Effector CD4-positive, alpha-beta T cell (primary cell): ENCODE measurements at places on chromosomes 2 and 18.

DNA sequence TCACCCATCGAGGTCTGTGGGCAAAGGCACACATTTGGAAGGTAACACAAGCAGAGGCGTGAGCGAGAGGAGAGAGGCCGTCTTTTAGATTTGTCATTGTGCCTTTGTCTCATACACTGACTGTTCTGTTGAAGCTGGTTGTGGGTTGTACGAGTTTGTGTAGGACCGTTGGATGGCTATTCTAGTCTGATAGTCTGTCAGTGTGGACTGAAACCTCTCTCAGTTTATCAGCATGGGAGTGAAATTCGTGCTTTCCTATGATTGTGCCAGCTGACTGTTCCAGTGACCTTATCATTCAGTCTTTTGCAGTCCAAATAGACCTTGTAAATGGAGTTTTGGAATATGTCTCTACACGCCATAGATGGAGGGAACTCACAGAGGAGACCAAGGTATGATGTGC lies 143.5 kb downstream of the LDLRAD4 start:
- no peak for DNase-seq

DNA sequence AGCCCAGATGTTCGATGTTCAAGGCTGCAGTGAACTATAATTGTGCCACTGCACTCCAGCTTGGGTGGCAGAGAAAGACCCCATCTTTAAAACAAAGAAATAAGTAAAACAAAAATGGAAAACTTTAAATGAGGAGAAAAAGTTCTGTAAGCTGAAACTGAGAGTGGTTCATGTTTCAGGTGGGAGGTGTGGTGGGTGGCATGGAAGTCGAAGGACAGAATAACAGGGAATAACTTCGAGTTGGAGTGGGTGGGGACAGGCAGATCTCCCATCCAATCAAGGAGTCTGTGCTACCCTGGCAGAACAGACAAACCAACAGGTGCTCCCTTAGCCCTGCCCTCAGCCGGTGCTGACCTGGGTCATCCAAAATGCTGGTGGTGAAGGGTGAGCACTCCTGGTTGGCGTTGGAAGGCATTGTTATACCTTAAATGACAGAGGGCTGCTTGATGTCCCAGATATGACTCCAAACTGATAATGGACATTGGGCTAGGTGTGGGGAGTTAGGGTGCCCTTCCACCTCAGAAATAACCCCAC lies 328.4 kb downstream of the DYSF start:
- no peak for DNase-seq

- no peak for DNase-seq
These were observed 2.9 kb upstream of the ME2 start for GRCh38 chr18:50875966-50876536.

- DNase-seq = no peak
These were observed 298.4 kb downstream of the FSIP2 start for GRCh38 chr2:186036862-186037449.

DNA sequence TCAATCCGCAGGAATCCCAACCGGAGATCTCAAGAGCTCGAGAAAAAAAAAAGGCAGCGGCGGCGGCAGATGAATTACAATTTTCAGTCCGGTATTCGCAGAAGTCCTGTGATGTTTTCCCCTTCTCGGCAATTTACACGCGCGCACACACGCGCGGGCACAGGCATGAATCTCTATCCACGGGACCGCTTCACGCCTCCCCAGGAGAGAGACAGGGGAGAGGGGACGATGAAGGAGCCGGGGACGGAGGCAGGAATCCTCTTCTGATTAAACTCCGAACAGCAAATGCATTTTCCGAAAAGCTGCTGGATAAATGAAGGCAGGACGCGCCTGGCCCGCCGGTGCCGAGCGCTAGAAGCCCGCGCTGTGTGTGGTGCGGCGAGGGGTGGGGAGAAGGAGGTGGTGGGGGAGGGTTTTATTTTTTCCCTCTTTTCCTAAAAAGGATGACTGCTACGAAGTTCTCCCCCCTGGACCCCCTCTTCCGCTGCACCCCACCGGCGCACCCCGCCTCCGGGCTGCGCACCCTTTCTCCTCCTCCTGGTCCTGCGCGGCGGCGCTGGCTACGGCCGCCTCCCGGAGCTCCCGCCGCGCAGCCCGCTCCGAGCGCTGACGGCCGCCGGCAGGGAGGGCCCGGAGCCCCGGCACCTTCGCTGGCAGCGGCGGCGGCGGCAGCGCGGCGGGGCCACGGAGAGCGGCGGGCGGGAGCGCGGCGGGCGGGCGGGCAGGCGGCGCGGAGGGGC lies at the start of gene BCL2:
Gene BCL2 (minus strand): TSS at position 387 of the 740 bp plus-strand sequence.
- DNase-seq = no peak

DNA sequence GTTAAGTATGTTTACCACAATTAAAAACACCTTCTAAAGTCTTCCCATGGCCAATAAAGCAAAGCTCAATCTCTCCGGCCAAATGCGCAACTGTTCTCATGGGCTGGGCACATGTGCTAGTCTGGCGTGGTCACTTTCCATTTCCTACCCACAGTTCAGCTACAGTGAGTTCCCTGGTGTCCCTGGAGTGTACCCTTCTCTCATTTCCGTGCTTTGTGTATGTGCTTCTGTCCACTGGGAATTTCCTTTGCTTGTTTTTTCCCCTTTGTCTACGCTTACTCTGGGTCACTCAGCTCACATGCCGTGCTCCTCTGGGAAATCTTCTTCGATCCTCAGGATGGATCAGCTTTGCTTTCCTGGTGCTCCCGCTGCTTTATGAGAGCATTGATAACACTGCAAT lies 69.6 kb upstream of the GYPC start:
- no peak for DNase-seq

DNA sequence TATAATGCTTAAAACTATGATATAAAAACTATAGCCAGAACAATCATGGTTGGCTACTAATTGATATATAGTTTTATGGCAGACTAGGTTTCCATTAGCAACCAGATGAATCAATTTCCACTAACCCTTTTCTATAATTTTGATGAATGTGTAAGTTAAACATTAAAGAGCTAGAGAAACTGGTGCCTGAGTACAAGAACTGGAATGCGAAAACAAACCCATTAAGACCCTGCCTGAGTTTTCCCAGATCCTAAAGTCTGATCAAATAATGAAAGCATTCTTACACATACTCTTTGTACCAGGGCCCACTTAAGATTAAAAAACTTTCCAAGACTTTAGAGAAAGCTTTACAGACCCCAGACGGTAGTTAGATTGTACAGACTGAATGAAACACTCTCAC lies 21.3 kb downstream of the MRPL19 start:
- DNase-seq = no peak

GRCh38 chr2:189287982-189288521 lies 108.5 kb upstream of the COL5A2 start:
- no peak for DNase-seq

DNA sequence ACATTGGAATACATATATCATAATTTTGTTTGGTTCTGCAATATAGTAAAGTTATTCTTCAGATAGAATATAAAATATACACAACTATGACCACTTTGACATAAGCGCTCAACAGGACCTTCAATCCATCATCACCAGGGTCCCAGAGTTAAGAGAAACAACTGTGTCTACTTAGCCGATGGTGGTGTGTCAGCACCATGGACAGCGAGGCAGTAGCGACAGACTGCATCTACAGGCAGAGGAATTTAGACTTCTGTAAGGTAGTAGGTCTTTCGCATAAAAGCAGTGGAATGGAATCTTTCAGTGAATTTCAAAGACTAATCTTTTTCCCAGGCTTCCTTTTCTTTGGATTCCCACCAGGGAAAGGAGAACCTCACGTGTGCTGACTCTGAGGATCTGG lies 20.5 kb upstream of the LRPPRC start:
- DNase-seq = no peak

GRCh38 chr18:27627927-27628326 lies 442.8 kb upstream of the CHST9 start:
- DNase-seq = no peak

GRCh38 chr2:43238176-43238575 lies 11.8 kb upstream of the ZFP36L2 start:
- DNase-seq = no peak

DNA sequence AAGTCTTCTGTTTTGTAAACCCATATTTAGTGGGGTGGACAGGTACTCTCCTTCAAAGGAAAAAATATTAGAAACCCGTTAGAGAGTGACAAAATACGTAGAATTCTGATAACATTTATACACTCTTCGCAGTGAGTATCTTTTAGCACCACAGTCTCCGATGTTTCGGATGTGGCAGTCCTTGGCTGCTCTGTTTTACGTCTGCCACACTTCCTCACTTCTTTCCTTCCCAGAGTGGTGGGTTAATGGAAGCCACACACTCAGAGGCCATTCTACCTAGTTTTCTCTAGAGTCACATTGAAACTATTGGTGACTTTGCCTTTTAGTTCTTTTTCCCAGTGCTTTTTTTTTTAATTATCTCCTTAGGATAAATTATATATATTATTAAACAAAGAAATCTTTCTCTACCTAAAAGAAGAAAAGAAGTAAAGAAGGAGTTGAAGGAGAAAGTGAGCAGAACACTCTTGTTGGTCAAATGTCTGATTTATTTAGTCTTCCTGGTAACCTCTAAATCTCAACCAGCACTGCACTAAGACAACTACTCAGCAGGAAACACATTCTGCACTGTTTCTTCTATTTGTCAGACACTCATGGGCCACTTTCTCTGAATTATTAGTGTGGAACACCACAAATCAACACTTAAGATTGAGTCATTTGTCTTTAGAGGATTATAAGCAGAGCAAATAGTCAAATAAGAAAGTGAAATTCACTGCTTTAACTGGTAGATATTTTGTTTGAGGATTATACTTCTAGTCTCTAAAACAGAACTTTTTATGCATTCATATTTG lies 451.3 kb upstream of the TMEFF2 start:
- no peak for DNase-seq

GRCh38 chr2:156031121-156031520 lies 301.4 kb downstream of the NR4A2 start:
- DNase-seq = no peak

DNA sequence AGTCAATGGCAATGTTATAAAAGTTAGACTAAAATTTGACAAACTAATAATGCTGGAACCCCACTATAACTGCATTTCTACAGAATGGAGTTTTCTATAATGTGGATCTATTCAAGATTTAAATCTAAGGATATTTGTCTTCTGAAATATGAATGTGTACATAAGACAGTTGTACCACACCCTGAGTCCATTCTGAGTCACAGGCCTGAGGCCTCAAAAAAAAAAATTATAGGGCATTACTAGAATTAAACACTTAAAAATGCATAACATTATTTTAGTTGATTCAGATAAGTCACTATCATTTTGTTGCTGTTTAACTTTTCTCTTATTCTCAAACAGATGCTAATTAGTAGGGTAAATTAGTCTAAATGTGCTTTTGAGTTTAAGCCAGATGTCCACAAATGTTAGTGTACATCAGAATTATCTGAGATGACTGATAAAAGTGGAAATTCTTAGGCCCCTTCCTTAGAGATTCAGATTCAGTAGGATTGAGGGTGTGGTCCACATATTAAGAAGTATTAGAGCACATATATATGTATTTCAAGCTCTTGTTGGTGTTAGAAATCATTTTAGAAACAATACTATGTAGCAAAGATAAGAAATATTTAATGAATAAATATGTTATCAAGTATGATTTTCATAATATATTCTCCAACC lies 42.4 kb upstream of the COL5A2 start:
- DNase-seq = no peak

GRCh38 chr18:56841836-56842235 lies 190.7 kb downstream of the WDR7 start:
- no peak for DNase-seq

- no peak for DNase-seq
These were observed 1.7 kb upstream of the ICOS start for GRCh38 chr2:203934711-203935438.

DNA sequence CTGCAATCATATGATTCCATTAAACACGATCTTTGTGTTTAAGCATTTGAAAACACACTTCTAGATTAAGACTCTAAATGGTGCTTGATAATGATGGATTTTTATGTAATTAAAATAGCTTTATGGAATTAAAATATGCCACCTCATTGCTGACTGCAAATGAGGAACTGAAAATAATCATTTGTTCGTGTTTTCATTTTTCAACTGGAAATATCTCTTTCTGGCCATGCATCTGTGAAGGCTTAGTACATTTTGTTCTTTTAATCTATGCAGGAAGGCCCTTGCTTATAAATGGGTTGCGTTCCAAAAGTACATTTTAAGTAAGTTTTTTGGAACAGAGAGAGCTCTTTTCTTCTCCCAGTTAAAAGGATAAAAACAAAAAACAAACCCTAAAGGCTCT lies 125.5 kb downstream of the MC4R start:
- no peak for DNase-seq

GRCh38 chr18:75064513-75064905 lies 144.4 kb downstream of the PTGR3 start:
- DNase-seq = no peak

GRCh38 chr2:108637304-108637669 lies 82.0 kb upstream of the RANBP2 start:
- no peak for DNase-seq

DNA sequence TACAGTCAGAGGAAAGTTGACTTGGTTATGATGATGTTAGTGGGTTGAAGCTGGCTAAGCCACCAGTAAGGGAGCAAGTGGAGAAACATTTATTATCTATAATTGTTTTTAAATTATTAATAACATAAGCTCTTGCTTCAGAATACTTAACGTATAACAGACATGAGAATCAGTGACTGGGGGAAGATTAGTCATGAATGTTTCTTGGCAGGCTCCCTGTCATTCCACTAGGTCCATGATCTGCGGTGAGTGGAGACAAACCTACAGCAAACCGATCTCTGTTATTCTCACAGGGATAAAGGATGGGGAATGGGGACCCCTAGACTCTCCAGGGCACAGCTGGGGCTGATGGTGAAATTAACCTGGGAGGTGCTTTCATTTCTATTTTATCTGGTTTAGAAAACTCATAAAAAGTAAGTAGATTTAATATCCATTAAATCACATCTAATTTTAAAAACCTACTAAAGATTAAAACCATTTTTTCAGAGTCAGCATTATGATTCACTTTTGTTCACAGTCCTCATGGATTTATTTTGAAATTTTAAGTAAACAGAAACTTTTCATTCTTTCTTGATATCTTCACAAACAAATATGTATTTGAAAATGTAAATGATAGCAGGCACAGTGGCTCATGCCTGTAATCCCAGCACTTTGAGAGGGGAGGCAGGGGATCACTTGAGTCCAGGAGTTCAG lies 420.3 kb downstream of the PTPRM start:
- DNase-seq = no peak

- DNase-seq = no peak
These were observed 626 bp upstream of the VIT start for GRCh38 chr2:36695746-36696415.

DNA sequence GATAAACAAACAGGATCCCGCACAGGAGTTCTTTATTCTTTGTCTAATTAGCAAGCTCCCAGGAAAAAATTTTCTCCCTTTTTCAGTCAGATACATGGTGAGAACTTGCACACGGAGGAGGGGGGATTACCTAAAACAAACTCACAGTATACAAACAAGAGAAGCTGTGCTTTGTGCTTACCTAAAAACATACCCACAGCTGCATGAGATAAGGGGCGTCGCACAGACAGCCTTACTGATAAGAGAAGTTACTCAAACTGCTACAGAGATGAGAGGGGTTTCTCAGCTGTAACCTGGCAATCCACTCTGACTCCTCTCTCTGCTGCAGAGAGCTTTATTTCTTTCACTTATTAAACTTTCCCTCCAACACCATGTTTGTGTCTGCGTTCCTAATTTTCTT lies 32.9 kb upstream of the ST3GAL5 start:
- no peak for DNase-seq
